ENCODE measurements at places on chromosomes 3 and 15. TPM values are rescaled to one million over a fixed set of nuclear protein-coding genes. Genes with fewer than 3 reads are reported as not detected.

SAMD7 gene
- not detected for total RNA-seq

TM4SF18 gene
- not detected for total RNA-seq

DNA sequence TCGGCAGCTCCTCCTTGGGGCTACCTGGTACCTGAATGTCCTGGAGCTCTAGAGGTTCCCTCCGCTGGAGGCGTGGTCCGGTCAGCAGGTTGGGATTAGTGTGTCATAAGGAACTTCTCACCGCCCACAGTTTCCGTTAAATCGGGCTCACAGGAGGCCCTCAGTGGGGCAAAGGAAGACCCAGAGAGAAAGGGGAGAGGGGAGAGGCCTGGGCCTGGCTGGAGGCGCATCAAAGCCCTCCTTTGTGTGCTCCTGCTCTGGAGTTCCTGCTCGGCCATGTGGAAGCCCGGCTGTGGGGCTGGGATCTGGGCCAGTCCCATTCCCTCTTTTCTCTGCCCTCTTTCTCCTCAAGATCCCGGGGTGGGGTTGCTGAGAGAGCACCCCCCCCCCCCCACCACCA lies at the start of gene RLBP1:
RLBP1 (minus strand) TSS at position 37 of the 400 bp plus-strand sequence. CDS start 2,604 bp downstream, outside the sequence.
- no peak within 1 kb of the TSS for H3K4me3 ChIP-seq
- no peaks in the 10 kb centered on the region for H3K36me3 ChIP-seq
- no peak within 1 kb of the TSS for H3K27ac ChIP-seq
- DNase-seq = no peak
- no peaks in the 10 kb centered on the region for H3K4me1 ChIP-seq
- peaks cover 1% of the 10 kb centered on the region for H3K27me3 ChIP-seq

GRCh38 chr3:45437383-45437782 lies 49.0 kb downstream of the LARS2 start:
- no peaks in the 10 kb centered on the region for H3K27me3 ChIP-seq
- no peak overlapping the region for H3K27ac ChIP-seq
- H3K4me3 ChIP-seq = no peak overlapping the region
- DNase-seq = no peak

- H3K36me3 ChIP-seq = no peaks in the 10 kb centered on the region
- DNase-seq = no peak
- no peak overlapping the region for H3K27ac ChIP-seq
- H3K27me3 ChIP-seq = no peaks in the 10 kb centered on the region
- no peaks in the 10 kb centered on the region for H3K4me1 ChIP-seq
- H3K4me3 ChIP-seq = no peak overlapping the region
Measured at GRCh38 chr3:161794551-161794950, 297.9 kb downstream of the OTOL1 start.

DNA sequence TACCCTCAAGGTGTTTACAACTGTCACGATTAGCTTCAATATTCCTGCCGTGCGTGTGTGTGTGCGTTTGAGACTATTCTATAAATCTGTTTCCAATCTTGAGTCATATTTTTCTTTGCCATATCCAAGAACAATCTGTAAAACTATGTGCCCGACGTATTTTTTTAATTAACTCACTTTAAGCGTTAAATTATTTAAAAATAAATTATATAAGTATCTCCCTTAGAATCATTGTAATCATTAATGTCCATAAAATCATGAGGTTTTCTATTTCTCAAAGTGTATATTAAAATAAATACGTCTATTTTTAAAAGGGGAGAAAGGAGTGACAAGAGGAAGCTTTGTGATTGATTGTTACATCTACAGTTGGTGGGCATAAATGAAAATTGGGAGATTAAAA lies 2.9 kb downstream of the SETMAR start:
- H3K27ac ChIP-seq = no peak overlapping the region
- H3K36me3 ChIP-seq = peaks cover 16% of the 10 kb centered on the region
- no peak for DNase-seq
- no peak overlapping the region for H3K4me3 ChIP-seq

DNA sequence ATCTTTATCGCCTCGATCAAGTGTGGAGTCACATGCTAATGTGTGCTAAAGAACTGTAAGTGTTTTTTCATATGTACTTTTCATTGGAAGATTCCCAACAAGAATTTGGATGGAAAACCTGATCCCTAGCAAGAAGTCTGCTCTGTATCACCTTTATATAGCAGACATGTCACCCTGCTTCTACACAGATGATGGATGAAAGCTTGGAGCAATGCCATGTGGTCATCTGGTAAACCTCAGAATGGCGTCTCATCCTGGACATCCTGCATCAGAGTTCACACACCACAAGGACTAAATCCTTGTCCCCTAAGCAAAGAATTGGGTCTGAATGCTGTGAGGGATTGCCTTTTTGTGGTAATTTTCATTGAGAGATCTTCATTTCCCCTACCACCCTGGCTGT lies 42.1 kb upstream of the CTDSPL start:
- no peak overlapping the region for H3K27ac ChIP-seq
- H3K4me3 ChIP-seq = no peak overlapping the region
- H3K27me3 ChIP-seq = peaks cover 7% of the 10 kb centered on the region

GRCh38 chr3:188389711-188390342 lies 235.9 kb downstream of the LPP start:
- H3K4me3 ChIP-seq = no peak overlapping the region
- peak overlapping the region; percentile 72 for H3K27ac ChIP-seq
- peak; percentile 62 for DNase-seq
- H3K4me1 ChIP-seq = peaks cover 25% of the 10 kb centered on the region
- no peaks in the 10 kb centered on the region for H3K27me3 ChIP-seq

DNA sequence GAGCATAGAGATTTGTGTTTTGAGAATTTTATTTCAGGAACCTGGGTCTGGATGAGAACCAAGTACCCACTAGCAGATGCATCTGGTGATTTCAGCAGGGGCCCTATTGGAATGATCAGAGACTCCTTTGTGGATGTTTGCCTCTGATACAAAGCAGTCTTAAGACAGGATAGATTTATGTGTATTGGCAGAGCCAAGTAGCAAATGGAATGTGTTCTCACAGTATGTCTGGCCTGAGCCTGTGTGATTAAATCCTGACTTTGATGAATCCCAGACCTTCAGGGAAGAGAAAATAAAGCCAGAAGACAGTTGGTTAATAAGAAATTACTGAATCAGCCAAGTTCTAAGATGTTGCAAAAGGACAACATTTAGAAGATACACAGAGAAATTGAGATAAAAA lies 755.5 kb upstream of the SEMA6D start:
- H3K27ac ChIP-seq = no peak overlapping the region
- no peak for DNase-seq
- H3K36me3 ChIP-seq = no peaks in the 10 kb centered on the region
- H3K4me1 ChIP-seq = no peaks in the 10 kb centered on the region
- no peak overlapping the region for H3K4me3 ChIP-seq
- H3K27me3 ChIP-seq = no peaks in the 10 kb centered on the region

DNA sequence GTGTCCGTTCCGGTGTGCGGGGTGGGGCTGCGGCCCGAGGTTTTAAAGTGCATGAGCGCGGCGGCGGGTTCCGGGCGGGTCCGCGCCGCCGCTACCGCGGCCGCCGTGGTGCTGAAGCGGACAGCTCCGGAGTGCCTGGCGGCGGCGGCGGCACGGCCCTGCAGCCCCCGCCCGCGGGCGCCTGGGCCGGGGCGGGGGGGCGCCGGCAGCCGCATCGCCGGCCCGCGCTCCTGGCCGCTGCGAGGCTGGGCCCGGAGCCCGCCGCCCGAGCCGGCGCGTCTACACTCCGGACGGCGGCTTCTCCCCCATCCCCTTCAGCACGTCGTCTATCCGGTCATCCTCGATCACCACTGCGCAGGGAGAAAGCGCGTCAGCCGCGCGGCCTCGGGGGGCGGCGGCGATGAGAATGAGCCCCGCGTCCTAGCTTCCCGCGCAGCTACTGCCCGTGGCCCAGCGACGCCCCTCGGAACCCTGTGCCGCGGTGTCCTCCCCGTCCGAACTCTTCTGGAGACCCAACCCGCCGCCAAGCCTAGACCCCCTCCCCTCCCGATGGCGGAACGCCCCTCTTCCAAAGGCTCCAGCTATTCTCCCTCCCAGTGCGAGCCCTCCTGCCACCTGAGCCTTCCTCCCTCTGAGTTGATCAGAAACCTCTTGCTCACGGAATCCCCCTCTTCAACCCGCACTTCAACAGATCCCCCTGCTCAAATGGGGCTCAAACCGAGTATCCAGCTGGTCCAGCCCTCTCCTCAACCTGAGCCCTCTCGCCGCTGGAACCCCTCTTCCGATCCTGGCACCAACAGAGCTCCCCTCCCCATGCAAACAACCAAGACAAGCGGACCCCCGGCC lies 1.3 kb downstream of the CAMK2N2 start:
- H3K27ac ChIP-seq = peak overlapping the region; percentile 54
- peak; percentile 41 for DNase-seq
- peaks cover 42% of the 10 kb centered on the region for H3K27me3 ChIP-seq
- peaks cover 6% of the 10 kb centered on the region for H3K36me3 ChIP-seq
- peaks cover 20% of the 10 kb centered on the region for H3K4me1 ChIP-seq

- H3K36me3 ChIP-seq = no peaks in the 10 kb centered on the region
- no peak overlapping the region for H3K4me3 ChIP-seq
- peaks cover 2% of the 10 kb centered on the region for H3K27me3 ChIP-seq
- no peak overlapping the region for H3K27ac ChIP-seq
Measured at GRCh38 chr3:183626877-183627594, 8.4 kb upstream of the KLHL24 start.
